ENCODE measurements at places on chromosomes 13 and 19.

DNA sequence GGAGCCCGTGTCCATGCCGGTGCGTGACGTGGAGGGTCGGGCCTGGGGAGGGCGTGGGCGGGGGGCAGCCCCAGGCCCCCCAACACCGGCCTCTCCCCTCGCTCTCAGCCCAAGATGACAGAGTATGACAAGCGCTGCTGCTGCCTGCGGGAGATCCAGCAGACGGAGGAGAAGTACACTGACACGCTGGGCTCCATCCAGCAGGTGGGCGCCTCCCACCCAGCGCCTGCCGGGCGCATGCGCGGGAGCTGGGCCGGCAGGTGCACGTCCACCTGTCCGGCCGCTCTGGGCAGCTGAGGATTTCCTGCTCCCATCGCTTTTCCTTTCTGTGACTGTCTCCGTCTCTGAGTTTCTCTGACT is 49.8 kb downstream of the VAV1 start:
- no peak for DNase-seq

GRCh38 chr19:52398081-52398441 is 412 bp downstream of the ZNF528 start:
- DNase-seq, result no peak

DNA sequence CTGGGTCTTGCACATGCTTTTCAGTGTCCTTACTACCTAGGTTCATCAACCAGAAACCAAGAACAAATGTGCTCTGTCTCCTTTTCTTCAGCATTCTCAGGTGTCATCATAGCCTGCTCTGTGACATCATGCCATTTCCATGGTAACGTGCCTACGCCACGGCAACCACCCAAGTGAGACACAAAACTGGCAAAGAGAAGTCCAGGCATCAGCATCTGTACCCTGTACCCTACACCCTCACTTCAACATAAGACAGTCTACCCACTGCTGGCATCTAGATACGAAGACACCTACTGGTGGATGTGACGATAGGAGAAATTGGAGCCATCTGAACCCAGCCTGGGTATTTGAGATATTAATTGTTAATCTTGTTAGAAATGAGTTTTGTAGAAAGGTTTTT is 13.3 kb downstream of the ZC3H4 start:
- DNase-seq, result no peak

- DNase-seq, result no peak
Measured at GRCh38 chr19:4910594-4911281, 1.4 kb downstream of the UHRF1 start.

DNA sequence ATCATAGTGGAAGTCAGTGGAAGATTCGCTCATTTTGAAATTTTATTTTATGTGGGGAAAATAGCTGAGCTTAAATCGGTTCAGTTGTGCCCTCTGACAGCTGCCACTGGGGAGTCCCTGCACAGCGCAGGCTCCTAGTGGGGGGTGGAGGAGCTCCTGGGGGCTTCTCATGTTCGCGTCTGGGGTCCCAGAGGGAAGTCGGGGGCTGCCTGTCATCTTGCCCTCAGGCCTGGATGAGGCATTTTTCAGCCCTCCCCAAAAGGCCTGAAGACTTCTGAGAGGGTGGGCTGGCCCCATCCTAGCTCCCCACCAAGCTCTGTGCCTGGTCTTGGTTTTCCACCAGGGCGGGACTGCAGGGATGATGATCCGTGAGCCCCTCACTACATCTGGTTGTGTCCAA is 82.1 kb downstream of the CHST8 start:
- no peak for DNase-seq

- no peak for DNase-seq
Measured at GRCh38 chr13:98707281-98707999, 45.0 kb downstream of the SLC15A1 start.

DNA sequence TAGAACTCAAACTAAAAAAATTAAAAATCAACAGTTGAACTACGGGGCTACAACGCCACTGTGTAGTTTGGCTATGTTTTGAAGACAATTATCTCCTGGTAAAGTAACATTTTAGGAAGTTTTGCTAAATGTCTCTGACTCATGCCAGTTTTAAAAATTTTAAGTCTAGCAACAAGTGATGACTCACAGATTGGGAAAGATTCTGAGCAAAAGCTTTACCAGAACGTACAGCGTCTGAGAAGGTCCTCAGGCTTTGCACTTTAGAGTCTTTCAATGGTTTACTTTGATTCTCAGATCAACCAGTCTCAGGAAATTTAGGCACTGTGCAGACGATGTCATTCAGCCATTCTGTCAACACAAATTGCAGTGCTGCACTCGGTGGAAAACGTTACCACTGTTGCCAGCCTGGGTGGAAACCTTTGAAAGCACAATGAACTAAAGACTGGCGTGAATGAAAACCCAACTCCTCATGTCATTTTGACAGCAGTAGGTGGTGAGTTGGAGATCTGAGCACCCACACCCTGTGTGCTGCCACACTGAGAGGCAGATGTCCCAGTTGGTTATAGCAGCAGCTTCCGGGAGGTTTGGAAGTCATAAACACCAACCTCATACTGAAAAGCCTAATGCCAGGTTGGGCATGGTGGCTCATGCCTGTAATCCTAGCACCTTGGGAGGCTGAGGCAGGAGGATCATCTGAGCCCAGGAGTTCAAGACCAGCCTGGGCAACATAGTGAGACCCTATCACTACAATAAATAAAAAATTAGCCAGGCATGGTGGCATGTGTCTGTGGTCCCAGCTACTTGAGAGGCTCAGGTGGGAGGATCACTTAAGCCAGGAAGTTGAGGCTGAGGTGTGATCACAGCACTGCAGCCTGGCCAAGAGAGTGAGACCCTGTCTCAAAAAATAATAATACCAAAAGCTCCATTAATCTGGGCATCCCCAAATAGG is 6.3 kb upstream of the WTIP start:
- DNase-seq, result no peak

- no peak for DNase-seq
Measured at GRCh38 chr13:75416327-75417011, 65.5 kb downstream of the TBC1D4 start.

- no peak for DNase-seq
Measured at GRCh38 chr13:100409132-100409531, 179.5 kb downstream of the GGACT start.

DNA sequence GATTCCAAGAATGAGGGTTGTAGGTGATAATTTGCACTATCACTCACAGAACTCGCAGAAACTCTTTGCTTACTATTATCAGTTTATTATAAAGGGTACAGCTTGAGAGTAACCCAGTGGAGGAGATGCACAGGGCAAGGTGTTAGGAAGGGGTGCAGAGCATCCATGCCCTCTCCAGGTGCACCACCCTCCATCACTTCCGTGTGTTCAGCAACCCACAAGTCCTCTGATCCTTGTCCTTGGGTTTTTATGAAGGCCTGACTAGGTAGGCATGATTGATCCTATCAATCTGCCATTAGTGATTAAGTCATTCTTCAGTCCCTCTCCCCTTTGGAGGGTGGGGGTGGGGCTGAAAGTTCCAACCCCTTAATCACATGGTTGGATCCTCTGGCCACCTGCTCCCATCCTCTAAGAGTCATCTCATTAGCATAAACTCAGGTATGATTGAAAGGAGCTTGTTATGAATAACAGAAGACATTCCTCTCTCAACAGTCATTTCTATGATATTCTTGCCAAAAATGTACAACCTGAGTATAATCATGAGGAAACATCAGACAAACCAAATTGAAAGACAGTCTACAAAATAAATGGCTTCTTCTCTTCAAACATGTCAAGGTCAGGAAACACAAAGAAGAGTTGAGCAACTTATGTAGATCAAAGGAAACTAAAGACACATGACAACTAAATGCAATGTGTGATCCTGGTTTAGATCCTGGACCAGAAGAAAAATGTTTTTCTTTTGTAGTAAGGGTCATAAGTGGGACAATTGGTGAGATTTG is 225.4 kb downstream of the PCCA start:
- no peak for DNase-seq

- DNase-seq, result no peak
Measured at GRCh38 chr19:23790641-23791488, 32.2 kb upstream of the ZNF681 start.

GRCh38 chr19:43934055-43934984 is 762 bp downstream of the ZNF45 start:
- no peak for DNase-seq

- no peak for DNase-seq
Measured at GRCh38 chr13:64556376-64556775, 2673.8 kb downstream of the PCDH9 start.

DNA sequence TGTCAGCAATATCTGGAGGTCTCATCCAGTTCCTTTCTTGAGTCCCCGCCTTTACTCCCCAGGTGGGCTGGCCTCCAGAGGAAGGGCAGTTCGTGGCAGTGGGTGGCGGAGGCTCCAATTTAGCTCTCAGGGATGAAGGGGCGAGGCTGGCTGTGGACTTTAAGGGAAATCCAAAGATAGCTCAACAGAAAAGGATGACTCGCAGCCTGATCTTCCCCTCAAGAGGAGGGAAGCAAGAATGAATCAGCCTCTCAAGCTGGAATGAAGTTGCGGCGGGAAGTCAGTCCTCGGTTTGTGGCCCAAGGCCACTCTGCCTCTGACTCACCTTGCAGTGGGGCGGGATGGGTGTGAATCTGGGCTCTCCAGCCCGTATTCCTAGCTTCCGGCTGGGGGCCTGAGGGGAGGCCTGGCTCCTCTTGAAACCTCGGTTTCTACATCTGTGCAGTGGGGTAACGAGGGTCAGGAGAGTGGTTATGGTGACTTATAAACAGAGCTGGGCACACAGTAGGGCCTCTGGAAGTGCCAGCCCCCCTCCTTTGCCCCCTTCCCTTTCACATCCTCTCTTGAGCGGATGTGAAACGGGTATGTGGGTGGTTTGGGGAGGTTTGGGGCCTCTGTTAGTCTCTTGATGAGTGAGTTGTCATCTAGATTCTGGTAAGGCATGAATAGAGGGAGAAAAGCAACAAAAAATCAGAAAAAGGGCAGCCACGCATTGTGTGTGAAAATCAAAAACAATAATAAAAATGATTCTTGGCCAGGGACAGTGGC is 10.5 kb upstream of the SMG9 start:
- peak; percentile 52 for DNase-seq

DNA sequence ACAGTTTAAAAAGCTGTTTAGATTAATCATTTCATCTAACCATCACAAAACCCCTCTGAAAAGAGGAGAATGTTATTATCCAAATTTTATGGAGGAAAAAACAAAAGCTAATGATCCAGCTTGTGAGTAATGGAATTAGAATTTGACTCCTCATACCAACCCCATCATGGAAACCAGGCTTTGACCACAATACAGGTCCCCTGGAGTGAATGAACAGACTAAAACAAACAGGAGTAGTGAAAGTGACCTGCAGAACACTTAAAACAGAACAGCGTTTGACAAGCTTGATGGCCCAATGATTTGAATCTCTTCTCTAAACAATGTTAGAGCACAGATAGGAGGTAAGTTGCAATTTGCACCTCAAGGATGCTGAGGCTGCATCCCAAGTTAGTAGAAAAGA is 230.0 kb downstream of the DCT start:
- no peak for DNase-seq

DNA sequence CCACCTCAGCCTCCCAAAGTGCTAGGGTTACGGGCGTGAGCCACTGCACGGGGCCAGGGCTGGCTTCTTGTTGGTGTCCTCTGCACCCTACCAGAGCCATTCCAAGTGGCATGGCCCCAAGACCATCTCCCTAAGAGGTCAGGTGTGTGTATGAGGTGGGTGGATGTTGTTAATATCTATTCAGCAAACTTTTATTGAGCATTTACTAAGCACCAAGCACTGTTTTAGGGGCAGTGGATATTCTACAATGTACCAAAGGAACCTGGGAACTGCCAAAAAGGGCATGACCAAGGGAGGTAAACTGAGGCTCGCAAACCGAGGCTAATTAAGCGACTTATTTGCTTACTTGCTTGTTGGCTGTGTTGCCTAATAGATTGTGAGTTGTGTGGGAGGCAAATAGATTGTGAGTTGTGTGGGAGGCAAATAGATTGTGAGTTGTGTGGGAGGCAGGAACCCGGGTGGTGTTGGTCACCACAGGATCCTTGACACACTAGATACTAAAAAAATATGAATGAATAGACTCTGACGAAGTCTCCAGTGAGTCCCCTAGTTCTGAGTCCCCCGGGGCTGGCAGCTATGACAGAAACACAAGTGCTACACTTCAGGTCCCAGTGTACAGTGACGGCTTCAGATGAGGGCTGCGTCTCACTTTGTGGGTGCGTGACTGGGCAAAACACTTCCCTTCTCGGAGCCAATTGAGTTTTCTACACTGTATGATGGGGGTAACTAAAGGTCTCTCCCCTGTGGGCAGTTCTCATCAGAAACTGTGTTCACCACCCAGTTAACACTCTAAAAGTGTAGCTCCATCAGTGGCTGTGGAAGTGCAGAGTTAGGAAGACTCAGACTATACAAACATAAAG is 5.0 kb upstream of the BICRA start:
- no peak for DNase-seq

DNA sequence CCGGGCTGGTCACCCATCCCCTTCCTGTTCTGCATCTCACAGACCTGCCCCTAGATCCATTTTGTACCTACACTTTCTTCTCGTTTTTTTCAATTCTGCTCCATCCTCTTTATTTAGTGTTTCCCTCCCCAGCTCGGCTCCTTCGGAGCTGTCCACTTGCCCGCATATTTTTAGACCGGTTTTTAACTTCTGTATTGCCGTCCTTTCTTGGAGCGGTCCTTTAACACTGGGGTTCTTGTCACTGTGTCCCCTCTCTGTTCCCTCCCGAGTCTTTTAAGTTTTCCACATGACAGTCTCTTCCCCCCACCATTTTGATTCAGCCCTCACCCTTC is 1.7 kb downstream of the ARHGAP35 start:
- no peak for DNase-seq

DNA sequence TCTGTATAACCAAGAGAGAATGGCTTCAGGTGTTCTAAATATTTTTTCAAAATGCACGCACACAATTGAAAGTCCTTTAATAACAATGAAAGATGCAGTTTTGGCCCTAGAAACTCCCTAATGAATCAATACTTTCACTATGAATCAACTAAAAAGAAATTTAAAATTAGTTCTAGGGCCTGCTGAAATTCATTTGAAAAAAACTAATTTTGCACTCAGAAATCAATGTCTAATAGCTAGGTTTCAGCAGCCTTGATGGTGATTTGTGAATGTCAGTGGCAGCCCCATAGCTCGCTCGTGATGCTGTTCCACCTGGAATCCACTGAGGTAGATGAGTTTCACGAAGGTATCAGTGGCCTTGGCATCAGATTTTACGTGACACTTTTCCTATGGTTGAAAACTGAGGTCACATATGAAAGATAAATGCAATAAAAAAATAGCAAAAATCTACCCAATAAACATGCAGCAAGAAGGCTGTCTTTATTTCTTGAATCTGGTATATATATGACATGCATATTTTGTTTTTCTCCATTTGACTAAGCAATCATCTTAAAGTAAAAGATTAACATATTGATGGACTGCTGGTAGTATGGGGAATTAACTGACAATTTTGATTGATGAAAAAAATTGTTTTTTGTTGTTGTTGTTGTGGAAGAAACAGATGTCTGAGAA is 141.0 kb downstream of the AKAP11 start:
- no peak for DNase-seq
